NCI-H2029 treated with DMSO at 0.1 percent for 48 hours (cell line): ENCODE measurements at places on chromosomes 6 and 20.

DNA sequence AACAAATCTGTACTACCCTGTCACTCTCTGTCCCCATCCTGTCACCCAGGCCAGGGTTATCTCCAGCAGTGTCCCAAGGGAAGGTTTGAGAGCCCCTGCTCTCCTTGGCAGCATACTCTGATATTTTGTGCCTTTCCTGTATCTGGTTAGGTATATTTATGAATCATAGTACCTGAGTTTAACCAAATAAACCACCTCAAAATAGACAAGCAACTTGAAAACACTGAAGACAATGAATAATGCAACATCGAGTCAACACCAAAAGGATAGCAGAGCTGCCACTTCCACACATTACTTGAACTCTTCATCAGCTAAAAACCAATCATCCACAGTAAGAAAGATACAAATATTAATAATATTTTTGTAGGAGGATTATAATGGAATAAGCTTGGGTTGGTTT is 142.6 kb upstream of the TAB2 start:
- no peak for DNase-seq

DNA sequence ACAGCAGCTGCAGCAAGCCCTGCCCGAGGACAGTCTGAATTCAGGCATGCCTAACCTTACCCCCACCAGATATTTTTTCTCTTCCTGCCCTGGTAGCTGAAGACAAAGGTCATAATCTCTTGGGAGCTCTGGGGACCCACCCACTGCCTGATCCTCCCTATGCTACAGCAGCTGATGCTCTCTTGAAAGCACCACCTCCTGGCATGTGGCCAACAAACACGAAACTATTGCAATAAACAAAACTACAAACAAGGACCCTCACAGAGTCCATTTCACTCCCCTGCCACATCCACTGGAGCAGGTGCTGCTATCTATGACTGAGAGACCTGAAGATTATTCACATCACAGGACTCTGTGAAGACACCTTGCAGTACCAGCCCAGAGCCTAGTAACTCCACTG is 238.5 kb upstream of the HS3ST5 start:
- no peak for DNase-seq

GRCh38 chr6:159842035-159842434 is 42.0 kb downstream of the PNLDC1 start:
- DNase-seq: no peak

- DNase-seq: no peak
Measured at GRCh38 chr6:31113861-31114540, 599 bp upstream of the PSORS1C1 start.

GRCh38 chr20:58677808-58678207 is 14.8 kb upstream of the NPEPL1 start:
- DNase-seq: no peak

DNA sequence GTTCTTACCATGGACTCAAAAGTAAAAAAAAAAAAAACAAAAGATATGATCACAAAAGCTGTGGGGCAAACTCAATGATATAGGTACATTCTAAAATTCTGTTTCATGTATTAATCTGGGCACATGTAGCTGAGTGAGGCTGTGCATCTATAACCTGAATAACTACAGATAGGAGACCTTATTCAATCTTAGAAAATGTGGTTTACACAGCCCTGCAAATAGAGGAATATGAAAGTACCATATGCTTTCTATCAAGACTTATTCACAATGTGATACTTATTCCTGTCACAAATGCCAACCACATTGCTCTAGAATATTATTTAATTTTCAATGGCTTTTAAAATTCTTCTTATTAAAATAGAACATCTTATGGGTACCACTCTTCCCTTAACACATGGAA is 3.1 kb upstream of the SPACA1 start:
- DNase-seq: no peak
